ENCODE measurements at places on chromosomes 7 and 10.

DNA sequence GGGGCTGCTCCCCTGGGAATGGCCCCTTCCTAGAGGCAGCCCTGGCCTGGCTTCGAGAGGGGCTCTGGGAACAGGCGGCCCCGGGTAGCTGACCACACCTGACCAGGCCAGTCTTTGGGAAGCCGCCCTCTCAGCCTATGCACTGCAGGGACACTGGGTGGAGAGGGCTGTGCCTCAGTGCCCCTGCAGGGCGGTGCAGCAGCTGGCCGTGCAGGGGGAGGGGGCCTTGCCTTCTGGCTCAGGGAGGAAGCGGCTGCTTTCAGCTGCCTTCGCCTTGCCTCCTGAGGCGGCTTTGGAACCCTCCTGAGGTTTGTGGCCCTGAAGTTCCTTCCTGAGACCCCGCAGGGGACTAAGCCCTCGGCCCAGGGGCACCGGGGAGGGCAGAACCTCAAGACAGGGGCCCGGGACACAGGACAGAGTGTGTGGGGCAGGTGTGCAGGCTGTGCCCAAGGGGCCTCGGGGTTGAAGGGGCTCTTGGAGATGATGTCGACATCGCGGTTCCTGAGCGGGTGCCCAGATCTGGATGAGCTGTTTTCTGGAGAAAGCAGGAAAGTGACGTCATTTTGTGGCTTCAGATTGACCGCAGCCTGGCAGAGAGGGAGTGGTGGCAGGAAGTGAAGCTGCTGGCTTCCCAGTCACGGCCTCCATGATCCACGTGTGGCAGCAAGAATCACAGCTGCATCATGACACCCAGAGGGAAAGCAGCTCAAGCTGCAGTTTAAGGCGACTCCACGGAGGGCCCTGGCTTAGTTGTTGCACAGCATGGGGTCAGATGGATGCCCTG lies 17.7 kb downstream of the ADAM8 start:
- peak; percentile 99 for DNase-seq

DNA sequence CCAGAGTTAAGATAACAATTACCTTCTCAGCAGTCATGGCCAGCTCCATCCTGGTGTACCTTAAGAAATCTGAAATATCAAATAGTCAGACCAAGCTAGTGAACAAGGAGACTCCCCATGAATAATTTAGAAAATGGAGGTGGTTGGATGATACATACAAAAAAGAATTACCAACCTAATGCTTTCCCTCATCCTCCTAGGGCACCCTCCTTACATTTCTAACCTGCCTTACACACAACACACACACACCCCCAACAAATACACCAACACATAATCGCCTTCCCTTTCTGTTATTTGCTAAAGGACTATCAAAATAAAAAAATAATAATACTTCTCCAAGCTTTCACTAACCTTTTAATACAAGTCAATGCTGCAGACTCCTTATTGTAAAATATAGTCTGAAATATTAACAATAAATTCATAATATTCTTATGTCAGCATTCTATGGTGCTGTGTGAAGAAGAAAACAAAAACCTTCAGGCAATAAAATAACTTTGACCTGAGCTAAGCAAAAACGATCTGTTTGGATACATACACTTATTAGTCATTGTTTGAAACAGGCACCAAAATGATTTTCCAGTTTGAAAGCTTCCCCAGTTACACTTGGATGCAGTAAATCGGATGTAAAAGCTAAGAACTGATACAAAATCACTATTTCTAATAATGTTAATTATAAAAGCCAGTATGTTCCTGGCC lies 3.4 kb downstream of the TWIST1 start:
- peak; percentile 71 for DNase-seq

GRCh38 chr7:134414109-134414508 lies 44.8 kb downstream of the AKR1B1 start:
- no peak for DNase-seq

- DNase-seq: no peak
Observed at GRCh38 chr7:72444026-72444776, 32.1 kb upstream of the CALN1 start.

- DNase-seq: peak; percentile 95
Observed at GRCh38 chr10:132420981-132421846, 24.2 kb downstream of the PWWP2B start.

GRCh38 chr10:84938117-84938905 lies 609.9 kb downstream of the CCSER2 start:
- DNase-seq: no peak

- no peak for DNase-seq
Observed at GRCh38 chr10:71597821-71598498, 121.6 kb downstream of the C10orf105 start.

DNA sequence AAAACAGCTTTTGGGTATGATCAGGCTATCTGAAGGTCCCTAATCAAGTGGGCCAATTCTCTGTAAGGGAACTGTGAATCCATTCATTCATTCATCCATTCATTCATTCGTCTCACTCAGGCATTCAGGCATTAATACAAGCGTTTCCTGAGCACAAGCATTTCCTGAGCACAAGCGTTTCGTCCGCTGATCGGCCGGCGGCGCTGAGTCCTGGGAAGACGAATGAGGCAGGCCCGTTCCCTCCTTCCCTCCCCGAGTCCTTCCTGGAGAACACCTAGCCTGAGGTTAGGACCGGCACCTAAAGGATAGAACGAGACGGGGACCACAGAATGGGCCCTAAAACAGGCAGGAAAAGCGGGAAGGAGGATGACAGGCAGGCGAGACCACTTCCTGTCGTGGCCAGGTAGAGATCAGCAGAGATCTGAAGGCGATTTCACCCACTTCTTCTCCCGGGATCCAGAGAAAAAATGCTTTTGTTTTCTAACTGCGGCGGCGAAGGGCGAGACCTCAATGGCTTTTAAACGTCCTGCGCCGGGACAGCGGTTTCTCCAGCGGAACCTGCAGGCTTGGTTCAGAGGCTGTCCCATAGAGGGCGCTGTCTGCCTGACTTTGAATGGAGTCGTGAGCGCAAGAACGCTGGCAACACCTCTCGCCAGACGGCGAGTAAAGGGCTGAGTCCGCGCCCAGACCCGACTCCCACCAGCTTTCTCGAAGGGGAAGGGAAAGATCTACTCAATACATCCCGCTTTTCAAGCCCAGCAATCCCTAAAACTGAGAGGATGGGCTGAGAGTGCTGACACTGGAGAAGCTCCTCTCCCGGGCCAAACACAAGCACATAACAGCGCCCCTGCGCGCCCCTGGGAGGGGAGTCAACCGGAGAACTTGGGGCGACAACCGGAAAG lies 2.9 kb upstream of the HMX3 start:
- DNase-seq: peak; percentile 90

DNA sequence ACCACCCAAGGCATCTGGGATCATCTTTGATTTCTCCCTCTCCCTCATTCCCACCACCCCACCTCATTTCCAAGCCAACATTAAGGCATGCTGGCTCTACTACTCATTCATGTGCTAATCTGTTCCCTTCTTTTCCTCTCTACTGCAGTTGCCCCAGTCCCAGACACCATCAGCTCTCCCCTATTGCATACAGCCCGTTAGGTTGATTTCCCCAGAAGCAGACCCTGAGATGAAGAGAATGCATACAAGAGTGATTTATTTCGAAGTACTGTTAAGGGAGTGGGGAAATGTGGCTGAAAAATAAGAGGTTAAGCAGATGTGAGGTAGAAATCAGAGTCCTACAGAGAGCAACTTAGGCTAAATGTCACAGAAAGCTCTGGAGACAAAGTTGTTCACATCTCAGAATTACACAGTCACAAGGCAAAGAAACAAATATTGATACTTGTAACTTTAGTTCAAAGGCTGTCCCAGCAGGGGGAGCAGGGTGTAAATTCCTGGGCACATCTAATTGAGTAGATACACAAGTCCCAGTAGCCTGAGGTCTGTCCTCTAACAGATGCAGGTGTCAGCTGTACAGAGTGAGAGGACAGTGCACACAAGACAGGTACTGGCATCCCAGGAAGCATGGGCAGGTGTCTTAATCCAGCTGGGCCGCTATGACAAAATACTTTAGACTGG lies 20.9 kb downstream of the AKR1D1 start:
- no peak for DNase-seq
